ENCODE measurements at places on chromosomes 6 and 20.

DNA sequence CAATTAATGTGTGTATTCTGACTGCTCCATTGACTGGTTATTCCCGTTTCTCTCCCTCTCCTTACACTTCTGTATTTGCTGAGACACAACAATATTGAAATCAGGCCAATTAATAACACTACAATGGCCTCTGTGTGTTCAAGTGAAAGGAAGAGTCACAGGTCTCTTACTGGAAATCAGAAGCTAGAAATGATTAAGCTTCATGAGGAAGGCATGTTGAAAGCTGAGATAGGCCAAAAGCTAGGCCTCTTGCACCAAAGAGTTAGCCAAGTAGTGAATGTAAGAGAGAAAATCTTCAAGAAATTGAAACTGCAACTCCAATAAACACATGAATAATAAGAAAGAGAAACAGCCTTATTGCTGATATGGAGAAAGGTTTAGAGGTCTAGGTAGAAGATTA, 489.5 kb upstream of the CITED2 start:
- DNase-seq = no peak

GRCh38 chr6:23350752-23351453, 775.1 kb upstream of the NRSN1 start:
- DNase-seq = no peak

DNA sequence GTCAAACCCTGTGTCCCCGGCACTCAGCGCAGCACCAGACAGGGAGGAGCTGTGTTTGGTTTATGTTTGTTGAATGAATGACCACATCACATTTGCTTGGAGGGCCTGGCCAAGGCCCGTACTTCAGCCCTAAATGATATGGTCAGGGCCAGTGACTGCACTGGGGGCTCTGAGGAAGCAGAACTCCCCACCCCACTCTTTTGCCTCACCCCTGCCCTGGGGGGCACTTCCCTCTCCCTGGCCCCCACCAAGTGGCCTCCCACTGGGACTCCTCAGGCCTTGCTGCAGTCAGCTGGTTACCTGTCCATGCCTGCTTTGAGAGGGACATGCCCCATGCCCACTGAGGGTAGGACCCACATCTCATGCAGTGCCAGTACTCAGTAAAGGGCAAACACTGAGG, 2.9 kb downstream of the ADISSP start:
- DNase-seq = no peak

GRCh38 chr6:158524311-158524710, 35.6 kb upstream of the TMEM181 start:
- no peak for DNase-seq
